NCI-H2029 (cell line): ENCODE measurements at places on chromosomes 1 and 21.

- DNase-seq: no peak
Measured at GRCh38 chr1:210340841-210341240, 12.1 kb downstream of the HHAT start.

GRCh38 chr1:5969168-5969567 lies 23.1 kb downstream of the NPHP4 start:
- DNase-seq: no peak

DNA sequence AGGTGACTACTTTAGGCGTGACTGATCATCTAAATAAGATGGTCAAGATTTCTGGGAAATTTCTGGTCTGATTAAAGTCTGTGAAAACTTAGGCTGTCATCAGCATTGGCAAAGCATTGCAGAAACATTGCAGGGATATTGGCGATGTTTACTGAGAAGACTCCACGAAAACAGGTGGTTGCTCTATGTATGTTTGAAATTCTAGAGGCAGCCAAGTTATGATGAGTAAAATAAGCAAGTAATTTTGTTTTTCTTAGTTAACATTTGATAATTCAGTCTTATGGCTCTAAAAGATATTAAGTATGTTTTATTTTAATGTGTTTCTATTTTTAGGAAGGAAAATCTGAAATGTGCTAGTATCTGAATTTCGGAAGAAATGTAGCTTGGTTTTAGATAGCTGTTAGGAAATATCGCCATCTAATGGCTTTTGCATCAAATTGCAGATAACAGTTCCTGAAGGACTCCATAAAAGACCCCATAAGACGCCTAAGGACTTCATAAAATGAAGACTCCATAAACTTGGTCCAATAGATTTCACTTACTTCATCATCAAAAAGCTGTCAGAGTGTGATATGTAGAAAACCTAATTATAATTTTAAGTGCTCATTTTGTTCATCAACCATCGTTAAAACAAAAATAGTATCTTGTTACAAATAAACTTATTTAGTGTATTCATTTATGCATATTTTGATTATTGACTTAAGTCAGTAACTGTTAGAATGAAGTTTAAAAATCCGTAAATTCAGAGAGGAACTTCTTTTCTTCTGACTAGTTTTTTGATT lies 344.6 kb downstream of the RYR2 start:
- no peak for DNase-seq

GRCh38 chr1:247295274-247295684 lies 36.4 kb downstream of the ZNF496 start:
- DNase-seq: no peak

GRCh38 chr1:45306319-45306718 lies 20.4 kb upstream of the HPDL start:
- no peak for DNase-seq

DNA sequence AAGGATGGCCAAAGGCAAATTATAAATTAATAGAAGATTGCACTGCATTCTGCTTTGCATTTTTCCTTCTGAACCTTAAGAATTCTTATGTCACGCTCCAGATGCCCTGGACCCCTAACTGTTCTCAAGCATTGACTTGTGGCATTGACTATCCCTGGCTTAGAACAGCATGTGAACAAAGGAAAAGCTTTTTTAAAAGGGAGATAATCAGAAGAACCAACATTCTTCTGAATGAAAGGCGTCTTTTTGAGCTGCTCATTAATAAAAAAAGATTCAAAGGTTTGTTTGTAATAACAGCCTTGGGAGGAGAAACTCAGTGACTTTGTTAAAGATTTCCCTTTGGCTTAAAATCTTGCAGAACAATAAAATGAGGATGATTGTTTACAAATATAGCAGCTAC lies 105.5 kb downstream of the TNNI3K start:
- no peak for DNase-seq

- no peak for DNase-seq
Measured at GRCh38 chr21:31938330-31939301, 65.8 kb downstream of the HUNK start.

- no peak for DNase-seq
Measured at GRCh38 chr1:56033321-56034037, 545.9 kb downstream of the PLPP3 start.

DNA sequence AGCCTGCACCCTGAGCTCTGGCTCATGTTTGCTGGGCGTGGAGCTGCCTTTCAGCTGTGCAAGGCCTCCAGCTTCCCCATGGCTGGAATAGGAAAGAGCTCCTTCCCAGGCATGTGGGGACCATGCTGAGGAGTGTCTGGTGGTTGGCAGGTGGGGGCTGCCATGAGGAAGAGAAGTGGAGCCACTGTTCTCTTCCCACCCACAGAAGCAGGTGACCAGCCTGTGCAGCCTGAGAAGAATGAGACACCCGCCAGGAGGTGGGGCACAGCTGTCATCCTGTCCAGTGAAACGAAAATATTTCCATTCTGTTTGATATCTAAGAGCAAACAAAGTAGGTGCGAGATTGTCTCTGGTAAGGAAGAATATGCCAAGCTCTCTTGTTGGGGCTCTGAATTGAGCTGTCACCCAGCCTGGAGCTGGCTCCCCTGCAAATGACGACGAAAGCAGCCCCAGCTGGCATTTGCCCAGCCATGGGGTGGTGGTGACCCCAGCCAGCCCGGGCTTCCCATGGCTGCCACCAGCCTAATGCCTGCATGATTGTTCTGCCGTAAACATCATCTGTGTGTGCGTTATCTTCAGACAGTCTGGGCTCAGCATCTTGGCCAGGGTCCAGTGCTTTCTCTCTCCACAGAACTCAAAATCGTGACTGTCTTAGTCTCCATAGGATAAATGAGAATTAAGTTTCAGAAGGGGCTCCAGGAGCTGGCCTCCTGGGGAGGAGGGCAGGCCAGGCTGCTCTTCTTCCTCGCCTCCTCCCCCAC lies 429.8 kb upstream of the VAMP3 start:
- peak; percentile 12 for DNase-seq

GRCh38 chr1:59057211-59057694 lies 239.6 kb upstream of the FGGY start:
- peak; percentile 90 for DNase-seq

DNA sequence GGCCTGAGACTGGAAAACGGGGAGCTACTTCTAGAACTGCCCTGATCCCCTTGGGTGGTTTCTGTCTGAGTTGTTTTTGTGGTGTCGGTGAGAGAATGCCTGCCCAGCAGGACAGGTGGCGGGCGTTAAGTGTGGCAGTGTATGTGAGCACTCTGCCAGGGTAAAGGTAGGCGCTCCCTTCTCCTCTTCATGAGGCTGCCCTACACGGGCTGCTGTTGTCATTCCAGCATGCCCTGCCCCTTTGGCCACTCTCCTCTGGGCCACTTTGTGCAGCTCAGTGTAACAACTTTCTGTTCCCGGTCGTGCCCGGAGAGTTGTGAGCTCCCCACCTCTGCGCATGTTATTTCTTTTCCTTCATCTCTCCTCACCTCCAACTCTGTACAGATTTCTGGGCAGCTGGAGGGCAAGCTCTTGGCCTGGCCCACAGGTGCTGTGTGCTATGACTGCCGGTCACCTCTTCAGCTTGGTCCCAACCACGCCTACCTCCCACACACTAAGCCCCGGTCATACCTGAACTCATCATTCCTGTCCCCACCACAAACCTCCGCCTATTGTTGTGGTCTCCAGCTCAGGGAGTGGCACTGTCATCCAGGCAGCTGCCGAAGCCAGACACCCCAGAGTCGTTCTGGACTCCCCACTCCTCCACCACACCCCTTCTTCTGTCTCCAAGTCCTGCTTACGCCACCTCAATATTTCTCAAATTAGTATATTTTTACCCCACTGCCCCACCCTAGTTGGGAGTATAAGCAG lies 69.0 kb downstream of the GADD45A start:
- no peak for DNase-seq

GRCh38 chr1:91075233-91076135 lies 53.6 kb upstream of the ZNF644 start:
- DNase-seq: no peak

- DNase-seq: peak; percentile 69
Measured at GRCh38 chr1:116287341-116288200, 85.5 kb upstream of the ATP1A1 start.

GRCh38 chr1:231616667-231617066 lies 9.9 kb upstream of the DISC1 start:
- DNase-seq: no peak

DNA sequence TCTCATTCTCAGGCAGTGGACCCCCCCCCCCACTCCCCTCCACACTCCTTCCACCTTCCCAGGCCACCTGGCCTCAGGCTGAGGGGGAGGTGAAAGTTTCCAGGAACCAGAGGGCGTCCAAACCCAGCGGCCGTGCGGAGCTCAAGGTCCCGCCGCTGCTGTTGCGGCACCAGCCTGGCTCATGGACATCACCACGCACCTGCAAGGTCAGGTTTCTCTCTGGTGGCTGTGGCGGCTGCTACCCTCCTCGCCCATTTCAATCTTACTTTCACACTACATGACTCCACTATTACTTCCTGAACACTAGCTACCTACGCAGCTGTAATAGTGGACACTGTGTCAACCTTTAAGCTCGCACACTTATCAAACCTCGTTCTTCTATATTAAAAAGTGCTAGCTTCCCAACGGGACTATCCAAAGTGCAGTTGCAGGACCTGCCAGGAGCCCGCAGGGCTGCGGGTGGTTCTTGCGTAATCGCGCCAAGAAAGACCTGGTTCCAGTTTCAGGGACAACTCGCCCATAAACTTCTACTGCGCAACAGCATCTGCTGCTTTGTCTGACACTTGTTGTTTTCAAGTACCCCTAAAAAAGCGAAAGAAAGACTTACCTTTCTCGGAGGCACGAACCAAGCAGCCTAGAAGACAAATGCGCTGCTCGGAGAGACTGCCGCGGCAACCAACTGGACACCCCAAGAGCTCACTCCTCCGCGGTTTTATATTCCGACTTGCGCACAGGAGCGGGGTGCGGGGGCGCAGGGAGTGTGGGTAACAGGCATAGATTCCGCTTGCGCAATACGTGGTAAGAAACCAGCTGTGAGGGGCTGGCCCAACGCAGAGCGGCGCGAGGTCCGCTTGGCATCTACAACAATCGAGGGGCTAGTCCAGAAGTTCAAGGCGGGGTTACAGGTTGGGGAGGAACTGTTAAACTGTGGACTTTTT lies at the start of gene DIRAS3:
Gene DIRAS3 (minus strand): TSS at position 687 of the 938 bp plus-strand sequence. CDS start 3,330 bp downstream, outside the sequence.
- no peak for DNase-seq

GRCh38 chr1:234509457-234510328 lies 30.7 kb upstream of the TARBP1 start:
- DNase-seq: no peak

- no peak for DNase-seq
Measured at GRCh38 chr1:42085596-42085995, 67.6 kb upstream of the GUCA2B start.

DNA sequence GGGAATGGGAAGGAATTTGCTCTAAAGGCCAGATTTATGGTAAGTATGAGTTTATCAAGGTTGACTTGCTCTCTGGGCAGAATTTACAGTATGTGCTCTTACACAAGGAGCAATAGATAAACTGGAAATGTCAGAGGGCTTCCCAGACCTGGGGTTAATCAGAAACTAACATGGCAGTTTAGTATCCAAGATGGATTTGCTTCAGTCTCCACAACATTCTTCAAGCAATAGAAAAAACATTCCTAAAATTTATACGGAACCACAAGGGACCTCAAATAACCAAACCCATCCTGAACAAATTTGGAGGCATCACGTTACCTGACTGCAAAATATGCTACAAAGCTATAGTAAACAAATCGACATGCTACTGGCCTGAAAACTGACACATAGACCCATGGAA lies 606.7 kb upstream of the CHRM3 start:
- no peak for DNase-seq

DNA sequence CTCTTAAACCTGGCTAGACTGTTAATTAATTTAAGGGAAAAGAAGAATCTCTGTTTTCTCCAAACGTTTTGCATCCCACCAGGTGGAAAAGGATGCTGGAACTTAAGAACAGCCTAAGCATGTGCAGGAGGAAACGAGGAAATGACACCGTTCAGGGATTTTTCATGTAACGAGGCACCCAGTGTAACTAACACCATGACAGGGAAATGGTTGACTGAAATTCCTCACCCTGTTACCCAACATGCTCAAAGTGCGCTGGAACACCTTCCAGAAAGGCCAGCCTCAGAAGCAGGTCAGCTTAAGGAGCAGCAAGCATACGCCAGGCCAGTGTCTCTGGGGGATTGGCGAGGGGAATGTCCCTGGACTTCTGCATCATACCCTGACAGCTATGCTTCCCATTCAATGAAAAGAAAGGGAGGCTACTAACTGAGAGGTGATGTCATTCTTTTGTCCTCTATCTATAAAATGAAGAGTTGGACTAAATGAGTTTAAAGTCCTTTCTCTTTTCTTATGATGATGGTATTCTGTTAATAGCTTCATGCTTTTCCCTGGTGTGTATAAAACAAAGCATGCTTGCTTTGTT lies 21.6 kb downstream of the TNN start:
- DNase-seq: no peak

GRCh38 chr1:165376041-165376810 lies 19.7 kb upstream of the LMX1A start:
- DNase-seq: peak; percentile 71

GRCh38 chr21:44566403-44566802 lies 7.1 kb upstream of the KRTAP10-4 start:
- no peak for DNase-seq

GRCh38 chr1:171457412-171457811 lies 27.9 kb upstream of the PRRC2C start:
- DNase-seq: no peak

- DNase-seq: no peak
Measured at GRCh38 chr1:98019747-98020146, 98.9 kb upstream of the DPYD start.

- DNase-seq: no peak
Measured at GRCh38 chr1:2251786-2252185, 23.7 kb downstream of the SKI start.

- no peak for DNase-seq
Measured at GRCh38 chr1:248810727-248811513, 14.8 kb downstream of the SH3BP5L start.

DNA sequence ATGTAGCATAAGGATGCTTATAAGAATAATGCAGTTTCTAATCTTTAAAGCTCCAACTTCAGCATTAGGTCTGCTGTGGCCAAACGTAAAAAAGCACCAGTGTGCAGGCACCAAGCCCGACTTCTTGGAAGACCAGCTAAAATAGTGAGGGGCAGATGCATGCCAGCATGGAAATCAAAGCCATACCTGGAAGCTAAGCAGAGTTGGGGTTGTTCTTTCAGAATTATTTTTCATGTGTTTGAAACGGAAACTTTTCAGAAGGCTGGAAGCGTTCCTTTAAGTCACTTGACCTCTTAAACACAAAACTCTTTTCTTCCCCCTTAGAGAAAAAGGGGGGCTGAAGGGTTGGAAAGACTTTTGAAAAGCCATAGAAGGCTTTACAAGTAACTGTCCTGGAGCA lies 329.2 kb upstream of the C1orf87 start:
- DNase-seq: no peak

DNA sequence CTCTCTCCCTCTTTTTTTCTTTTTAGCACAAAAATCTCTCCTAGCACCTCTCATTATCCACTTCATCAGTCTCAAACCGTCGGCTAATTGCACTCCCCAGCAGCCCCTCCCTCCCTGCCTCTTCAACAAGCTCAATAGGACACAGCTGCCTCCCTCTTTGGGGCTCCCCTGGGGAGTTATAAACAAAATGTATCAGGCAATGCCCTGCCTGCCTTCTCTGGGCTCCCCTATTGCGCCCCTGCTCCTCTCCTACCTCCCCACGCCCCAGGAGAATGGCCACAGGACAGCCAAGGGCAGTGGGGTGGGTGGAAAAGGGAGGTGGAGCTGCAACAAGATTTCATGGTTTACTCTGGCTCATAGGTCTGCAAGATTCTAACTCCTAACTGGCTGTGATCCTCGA lies 147.1 kb upstream of the GRIK3 start:
- DNase-seq: no peak
